ENCODE measurements at places on chromosomes 7 and 10.
A peak's percentile ranks its signal among the peaks of the same experiment; 100 is the strongest.

DNA sequence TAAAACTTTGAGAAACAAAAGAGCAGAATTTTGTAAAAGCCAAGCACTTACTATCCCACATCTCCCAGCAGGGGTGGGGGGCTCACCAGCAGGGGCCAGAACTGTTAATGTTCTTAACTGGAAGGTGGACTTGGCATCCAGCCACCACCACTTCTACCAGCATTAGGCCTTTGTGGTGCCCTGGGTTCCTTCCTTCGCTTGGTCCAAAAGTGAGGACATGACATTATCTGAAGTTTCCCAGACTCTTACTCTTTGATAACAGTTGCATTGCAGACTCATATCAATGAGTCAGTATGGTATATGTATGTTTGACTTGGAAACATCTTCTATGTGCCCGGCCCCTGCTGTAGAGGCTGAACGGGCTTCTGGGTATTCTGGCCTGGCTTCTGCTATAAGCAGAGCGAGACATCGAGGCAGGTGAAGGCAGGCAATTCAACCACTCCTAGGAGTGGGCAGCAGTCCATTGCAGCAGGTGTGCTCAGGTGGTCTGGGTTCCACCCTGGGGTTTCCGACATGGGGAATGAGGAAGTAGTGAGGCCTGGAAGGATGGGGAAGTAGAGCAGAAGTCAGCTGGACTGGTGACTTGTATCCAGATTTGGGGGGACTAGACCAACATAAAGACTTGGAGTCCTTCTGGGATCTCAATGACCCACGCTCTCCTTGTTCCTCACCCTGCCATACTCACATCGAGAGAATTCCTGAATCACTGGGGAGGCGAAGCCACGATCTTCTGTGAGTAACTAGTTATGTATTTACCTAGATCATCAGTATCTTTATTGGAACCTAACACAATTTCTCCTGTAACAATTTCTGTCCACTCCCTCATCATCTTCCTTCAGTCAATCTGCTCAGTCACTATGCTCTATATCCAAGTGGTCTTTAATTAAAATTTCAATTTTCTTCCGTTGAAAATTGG lies 4.1 kb downstream of the ZNF777 start:
- no peak for DNase-seq

GRCh38 chr10:27470885-27471284 lies 33.2 kb upstream of the RAB18 start:
- no peak for DNase-seq

GRCh38 chr7:104217620-104218019 lies 9.8 kb upstream of the ORC5 start:
- DNase-seq = no peak

GRCh38 chr10:100182908-100183307 lies 2.9 kb downstream of the ERLIN1 start:
- no peak for DNase-seq

DNA sequence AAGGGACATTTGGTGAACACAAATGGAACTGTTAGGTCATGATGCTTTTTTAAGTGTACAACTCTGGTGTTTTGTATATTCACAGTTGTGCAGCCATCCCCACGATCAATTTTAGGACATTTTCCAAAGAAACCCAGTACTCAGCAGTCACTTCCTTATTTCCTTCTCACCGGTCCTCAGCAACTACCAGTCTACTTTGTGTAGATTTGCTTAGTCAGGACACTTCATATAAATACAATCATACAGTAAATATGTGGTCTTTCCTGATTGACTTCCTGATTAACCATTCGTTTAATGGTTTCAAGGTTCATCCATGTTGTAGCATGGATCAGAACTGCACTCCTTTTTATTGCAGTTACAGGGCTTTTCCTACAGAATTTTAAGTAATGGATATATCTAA lies 14.4 kb downstream of the SGPL1 start:
- DNase-seq = no peak

GRCh38 chr10:5317547-5318107 lies 47.1 kb upstream of the UCN3 start:
- no peak for DNase-seq

DNA sequence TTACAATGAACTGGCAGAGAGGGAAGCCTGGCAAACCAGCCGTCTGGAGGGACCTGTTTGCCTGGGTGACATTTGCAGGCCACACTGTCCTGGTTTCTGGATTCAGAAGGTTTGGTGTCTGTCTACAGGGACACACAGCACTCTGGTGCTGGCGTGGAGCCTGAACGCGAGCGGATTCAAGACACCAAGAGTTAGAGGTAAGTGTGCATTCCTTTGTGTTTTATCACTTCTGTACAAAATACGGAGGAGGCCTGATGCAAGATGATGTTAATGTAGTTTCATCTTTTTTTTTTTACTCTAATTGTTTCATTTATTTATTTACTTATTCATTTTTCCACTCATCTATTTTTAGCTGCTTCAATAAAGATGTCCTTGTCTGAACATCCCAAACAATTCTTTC lies 485.3 kb upstream of the ADARB2 start:
- DNase-seq = no peak

DNA sequence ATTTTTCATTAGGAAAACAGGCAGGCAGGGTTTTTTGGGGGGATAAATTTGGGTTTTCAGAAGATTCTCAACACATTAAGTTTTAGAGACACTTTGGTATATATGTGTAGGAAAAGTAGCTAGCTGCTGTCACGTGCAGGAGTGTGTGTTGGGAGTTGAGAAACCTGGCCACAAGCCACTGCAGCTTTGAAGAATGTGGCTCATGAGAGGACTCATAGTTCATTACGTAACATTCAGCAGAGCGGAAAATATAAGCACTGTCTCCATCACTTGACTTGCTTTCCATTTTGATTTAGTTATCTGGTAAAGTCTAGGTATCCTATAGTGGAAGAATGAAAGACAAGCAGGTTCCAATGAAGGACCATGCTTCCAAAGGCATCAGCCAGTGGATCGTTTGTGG lies 31.2 kb downstream of the SMNDC1 start:
- DNase-seq = peak; percentile 1

- DNase-seq = no peak
These were observed 30.1 kb upstream of the RBM20 start for GRCh38 chr10:110613996-110614495.

DNA sequence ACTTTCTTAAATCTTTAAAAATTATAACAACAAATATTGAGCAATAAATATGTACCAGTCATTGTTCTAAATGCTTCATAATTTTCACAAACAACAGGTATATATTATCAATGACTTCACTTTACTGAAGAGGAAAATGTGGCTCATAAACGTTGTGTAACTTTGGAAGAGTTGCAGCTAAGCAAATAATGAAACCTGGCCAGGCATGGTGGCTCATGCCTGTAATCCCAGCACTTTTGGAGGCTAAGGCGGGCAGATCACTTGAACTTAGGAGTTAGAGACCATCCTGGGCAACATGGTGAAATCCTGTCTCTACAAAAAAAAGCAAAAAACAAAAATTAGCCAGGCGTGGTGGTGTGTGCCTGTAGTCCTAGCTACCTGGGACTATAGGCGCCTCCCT lies 71.9 kb upstream of the AMPH start:
- no peak for DNase-seq

- no peak for DNase-seq
These were observed 665.6 kb downstream of the MAGI2 start for GRCh38 chr7:78787854-78788253.

DNA sequence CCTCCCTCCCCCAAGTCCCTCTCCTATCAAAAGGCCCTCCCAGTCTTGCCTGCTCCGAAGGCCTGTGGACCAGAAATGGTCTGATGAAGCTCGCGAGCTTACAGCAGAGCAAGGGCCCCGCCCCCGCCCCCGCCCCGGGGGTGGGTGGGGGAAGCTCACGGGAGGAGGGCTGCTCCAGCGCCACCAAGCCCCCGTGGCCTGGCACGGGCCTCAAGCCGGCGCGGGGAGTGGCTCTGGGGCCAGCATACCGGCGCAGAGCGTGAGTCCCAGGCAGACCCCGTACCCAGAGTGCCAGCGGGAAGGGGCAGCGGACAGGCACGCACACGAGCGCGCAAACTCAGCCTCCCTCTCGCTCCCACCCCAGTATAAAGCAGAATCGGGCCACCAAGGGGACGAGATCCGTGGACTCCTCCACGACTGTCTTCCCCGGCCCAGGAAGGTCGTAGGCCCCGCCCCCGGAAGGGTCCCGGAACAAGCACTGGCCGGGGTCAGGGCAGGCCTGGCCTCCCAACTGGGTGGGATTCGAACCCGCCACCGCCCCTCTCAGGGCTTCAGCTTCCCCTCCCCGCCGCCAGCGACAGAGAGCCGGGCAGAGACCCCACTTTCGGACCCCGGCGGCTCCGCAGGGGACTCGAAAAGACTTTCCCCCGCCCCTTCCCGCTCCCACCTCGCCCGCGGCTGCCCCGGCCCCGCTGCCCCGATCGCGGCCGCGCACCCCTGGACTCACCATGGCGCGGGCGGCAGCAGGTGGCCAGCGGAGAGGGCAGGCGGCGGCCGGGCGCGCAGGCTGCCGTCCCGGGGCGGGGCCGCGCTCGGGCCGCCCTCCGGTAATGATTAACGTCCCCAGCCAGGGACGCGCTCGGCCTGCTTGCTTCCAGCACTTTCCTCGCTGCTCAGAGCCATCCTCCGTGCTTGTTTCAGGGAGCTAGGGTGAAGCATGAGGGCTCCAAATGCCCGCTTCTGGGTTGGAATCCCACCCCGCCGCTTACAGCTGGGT lies at the start of gene PCBD1:
TSS of gene PCBD1 (minus strand) at position 762 of the 997 bp plus-strand sequence. CDS start at position 730, 32 bp downstream.
- no peak for DNase-seq

DNA sequence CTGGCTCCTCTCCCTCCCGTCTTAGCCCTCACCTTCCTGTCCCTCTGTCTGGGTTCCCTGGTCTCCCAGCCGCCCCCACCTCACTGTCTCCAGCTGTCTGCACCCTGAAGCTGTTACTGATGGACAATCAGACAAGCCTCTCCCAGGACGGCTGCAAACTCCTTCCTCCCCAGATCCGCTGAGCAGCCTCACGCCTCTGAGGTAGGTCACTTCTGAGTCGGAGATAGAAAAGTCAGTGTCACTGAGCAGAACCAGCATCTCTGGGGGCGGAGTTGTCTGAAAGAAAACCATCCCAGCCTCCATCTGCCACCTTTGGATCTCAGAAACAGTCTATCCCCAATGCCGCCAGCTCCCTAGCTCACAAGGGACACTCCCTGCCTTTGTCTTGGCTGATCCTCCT lies 27.4 kb downstream of the FAM241B start:
- no peak for DNase-seq

GRCh38 chr7:95440394-95441038 lies 5.7 kb upstream of the PON2 start:
- DNase-seq = no peak

- no peak for DNase-seq
These were observed 8.9 kb downstream of the COL17A1 start for GRCh38 chr10:104076743-104077160.

GRCh38 chr10:124669824-124670654 lies 74.1 kb downstream of the FAM53B start:
- DNase-seq = no peak

GRCh38 chr7:44748948-44749731 lies 493 bp downstream of the ZMIZ2 start:
- DNase-seq = no peak

DNA sequence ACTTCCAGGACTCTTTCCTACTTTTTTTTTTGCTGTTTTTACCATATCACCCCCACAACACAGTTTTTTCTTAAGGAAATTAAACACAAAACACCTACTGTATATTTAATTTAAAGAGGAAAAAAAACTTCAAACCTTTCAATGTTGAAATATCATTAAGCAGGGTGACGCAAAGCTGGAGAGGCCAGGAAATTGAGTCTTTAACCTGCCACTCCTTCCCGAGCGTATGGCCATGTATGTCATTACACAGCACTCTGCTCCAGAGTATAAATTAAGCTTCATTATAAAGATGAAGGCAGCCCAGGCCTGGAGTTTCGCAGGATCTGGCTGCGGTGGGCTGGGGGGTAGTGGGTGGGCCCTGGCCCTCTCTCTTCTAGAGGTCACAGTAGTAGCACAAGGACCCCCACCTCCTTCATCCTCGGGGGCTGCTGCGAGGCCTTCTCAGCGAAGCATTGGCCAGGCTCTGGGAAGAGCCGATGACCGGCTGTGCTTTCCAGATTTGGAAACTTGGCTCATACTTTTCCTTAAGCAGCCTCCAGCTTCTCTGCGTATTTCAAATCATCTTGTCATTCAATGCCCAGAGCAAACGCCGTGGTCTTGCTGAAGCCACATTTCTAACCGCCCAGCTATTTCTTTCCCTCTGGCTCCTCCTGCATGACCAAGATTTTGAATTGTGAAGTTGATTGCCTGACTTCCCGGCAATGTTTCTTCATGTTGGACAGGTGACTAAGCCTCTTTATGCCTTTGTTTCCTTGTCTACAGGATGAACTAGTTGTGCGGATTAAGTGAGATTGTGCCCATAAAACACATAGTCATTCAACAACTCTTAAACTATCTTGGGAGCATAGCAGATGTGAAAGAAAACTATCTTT lies 765.1 kb downstream of the SUGCT start:
- DNase-seq = no peak

DNA sequence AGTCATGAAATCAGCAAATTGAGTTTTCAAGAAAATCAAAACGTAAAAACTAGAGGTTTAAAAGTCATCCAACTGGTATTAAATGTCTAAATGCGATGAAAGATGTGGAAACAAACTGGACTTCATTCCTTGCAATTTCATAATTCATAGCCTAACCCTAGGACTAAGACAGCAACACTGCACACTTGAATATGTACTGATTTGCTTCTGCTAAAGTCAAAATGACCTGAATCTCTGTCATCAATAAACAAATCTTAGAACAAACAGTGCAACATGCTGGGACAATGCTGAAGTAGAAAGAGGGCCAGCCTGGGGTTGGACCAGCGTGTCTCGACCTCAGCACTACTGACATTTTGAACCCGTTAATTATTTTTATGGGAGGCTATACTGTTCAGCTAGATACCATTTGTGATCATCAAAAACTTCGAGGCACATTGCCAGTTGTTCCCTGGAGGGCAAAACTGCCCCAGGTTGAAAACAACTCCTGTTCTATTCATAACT lies 47.1 kb downstream of the MYOF start:
- no peak for DNase-seq

GRCh38 chr10:63192826-63193225 lies 59.7 kb downstream of the NRBF2 start:
- DNase-seq = no peak

GRCh38 chr10:68105820-68106219 lies 3.5 kb upstream of the MYPN start:
- no peak for DNase-seq

GRCh38 chr7:139658908-139659675 lies 118.7 kb downstream of the HIPK2 start:
- DNase-seq = no peak

GRCh38 chr7:150451097-150451793 lies 815 bp downstream of the GIMAP8 start:
- DNase-seq = no peak

DNA sequence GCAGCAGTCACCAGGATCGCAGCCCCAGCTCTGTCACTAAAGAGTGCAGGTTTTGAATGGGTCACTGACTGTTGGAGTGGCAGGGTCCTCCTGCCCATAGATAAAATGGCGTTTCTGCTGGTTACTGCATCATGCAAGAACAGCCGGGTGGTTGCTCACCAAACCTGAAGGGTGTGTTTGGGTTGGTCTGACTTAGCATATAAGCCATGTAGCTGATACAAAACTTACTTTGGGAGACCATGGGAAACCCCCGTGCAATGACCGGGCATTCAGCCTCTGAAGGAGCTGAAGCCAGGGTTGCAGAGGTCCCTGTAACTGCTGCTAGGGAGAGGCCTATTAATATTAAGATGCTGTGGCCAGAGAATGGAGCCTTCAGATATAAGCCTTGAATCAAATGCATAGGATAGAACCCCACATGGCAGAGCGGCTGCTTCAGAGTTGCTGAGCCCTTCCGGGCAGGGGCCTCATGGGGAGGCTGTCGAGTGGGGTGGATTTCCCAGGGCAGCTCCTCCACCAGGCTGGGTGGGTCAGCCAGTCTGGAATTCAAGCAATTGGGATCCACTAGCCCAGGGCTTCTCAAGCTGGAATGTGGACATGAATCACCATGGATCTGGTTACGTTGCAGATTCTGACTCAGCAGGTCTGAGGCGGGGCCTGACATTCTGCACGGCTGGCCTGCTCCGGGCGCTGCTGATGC lies 70.9 kb upstream of the CTBP2 start:
- peak; percentile 42 for DNase-seq
